ENCODE measurements at places on chromosomes 11 and 22.
A peak's percentile ranks its signal among the peaks of the same experiment; 100 is the strongest.

DNA sequence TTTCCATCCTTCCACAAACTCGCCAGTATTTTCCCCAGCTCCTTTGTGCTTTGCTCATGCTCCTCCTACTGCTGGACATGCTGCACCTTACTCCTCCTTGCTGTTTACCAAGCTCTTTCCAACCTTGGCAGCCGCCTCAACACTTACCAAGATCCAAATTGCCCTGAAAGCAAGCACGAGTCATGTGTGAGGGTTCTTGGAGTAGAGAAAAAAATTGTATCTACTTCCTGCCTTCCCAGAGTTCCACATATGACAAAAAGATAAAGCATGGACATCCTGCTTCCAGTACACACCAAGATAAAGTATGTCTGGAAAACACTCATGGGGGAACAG, 767.5 kb downstream of the NTM start:
- DNase-seq, result no peak

- DNase-seq, result peak; percentile 78
Observed at GRCh38 chr22:50185375-50186087, at the start of gene TRABD. TRABD (plus strand) TSS chr22:50185913; CDS start chr22:50193061, 7,148 bp downstream.

GRCh38 chr11:14388352-14388751, 29.4 kb upstream of the RRAS2 start:
- DNase-seq, result no peak

DNA sequence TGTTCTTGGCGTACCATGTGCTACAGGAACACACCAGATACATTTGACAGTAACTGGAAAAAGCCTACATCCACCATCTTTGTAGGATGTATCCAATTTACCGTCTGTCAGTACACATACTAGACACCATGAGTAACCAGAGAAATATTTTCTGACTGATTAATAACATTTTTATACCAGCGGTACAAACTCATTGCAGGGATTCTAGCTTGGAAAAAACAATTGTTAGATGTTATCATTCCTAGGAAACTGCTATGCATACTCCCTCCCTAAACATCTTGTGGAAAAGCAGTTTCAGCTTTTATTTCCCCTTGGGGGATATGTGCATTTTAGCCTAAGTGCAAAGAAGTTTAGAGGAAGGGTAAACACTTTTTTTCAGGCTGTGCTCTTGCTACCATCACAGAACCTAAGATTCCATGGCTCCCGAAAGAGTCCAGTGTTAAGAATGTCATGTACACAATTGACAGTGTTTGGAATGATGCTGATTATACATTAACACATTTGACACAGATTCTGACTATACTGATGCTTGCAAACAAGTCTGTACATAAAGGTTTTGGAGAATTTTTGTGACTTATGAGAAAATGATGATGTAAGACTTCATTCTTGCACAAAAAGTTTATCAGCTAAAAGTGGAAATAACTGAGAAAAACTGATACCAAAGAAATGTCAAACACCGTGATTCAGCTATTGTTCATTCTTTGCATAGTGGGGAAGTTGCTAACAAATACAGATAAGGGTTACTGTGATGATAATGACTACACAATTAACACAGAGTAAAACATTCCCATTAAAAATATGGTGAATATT, 23.7 kb downstream of the NCF4 start:
- DNase-seq, result no peak

DNA sequence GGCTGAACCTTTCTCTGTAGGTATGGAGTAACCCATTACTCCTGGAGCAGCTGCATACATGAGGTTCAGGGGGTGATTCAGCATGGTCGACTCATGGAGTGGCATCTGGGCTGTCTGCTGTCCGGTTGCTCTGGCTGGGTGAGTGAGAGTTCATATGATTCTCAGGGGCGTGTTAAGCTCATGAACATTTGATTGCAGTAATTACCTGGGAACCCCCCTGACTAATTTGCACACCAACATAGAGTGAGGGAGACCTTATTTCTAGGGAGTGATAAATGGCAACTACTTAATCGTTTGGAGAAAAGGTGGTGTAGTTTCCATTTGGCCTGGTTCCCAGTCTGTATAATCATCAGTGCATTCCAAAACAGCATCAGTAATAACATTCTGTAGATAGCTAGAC, 661.9 kb downstream of the ETS1 start:
- no peak for DNase-seq

DNA sequence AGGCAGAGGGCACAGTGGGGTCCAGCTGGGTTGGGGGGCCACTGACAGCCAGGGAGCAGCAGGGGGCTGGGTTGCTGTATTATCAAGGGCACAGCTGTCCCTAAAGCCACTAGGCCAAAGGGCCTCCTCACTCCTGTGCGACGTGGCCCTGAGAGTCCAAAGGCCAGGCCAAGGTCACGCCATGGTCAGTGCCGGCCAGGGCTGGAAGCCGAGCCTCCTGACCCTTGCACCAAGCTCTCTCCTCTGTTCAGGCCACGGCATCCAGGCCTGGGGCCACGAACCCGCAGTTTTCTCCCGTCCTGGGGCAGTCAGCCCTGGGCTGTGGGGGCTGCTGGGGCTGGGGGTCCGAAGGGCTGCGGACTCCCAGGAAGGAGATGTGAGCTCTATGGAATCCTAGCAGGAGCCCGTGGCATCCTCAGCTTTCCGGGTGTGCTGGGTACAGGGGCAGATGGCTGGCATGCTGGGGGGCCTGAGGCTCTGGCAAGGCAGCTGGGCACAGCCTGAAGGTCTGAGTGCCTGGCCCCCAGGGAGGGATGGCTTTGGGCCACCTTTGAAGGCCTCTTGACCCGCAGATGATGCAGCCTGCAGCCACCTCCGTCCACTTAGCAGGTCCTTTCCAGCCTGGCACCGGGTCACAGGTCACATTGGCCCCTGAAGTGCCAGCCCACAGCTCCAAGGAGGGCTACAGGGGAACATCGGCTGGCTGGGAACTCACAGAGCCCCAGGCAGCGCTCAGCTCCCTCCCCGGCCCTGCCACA, 17.3 kb upstream of the PPARA start:
- DNase-seq, result no peak

GRCh38 chr22:20486229-20486628, 9.4 kb downstream of the KLHL22 start:
- DNase-seq, result no peak

DNA sequence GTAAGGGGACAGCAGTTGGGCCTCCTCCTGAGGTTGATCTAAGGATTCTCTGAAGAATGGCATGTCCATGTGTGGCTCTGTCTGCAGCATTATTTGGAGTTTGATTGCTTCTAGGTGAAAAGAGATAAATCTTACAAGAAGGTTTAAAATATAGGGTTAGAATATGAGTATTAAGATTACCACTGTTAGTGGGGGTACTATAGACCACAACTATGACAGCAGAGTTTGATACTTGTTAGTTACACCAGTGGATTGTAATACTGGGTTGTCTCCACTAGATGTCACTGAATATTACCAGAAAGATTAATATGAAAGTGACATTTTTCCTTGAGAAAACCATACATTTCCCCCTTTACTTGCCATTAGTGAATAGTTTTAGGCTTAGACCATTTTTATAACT, 47.9 kb downstream of the ZNF280B start:
- DNase-seq, result no peak

Data from kidney capillary endothelial cell (primary cell).